ENCODE measurements at places on chromosomes 13 and 19.

DNA sequence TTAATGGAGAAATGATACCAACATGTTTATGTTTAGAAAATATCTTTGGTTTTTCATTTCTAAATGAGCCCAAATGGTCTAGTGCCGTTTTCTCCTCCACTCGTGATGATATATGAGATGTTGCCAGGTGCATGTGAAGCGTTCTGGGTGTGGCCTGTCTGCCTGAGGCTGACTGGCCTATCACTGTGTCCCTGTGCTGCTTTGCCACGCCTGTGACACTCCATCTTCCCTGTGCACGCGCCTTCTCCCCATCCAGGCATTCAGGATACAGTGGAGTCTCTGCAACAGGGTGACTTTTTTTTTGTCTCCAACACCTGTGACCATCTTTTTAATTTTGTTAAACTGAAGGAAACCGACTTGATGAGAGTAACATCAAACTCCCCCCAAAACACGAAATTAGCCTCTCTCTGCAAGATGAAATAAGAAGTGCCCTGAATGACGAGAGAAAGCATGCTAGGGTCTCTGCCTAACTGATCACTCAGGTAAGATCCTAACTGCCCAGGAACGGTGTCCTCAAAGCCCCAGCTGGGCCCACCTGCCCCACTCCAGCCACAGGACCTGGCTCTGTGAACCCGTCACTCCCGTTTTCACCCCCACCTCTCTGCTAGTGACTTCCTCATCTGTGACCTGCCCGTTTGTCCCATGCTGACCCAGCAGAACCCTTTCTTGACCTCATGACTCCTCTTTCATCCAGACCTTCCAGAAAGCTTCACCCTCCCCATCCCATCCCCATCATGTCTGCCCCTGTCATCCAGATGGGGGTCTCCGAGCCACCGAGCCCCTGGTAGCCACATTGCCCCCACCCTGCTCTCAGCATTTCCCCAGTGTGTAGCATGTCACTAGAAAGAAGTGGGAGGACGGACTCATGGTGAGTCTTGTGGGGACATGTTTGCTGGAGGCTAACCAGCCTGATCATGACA is 33.2 kb upstream of the TFDP1 start:
- DNase-seq = no peak

- no peak for DNase-seq
Observed at GRCh38 chr13:93377196-93377595, 150.6 kb downstream of the GPC6 start.

DNA sequence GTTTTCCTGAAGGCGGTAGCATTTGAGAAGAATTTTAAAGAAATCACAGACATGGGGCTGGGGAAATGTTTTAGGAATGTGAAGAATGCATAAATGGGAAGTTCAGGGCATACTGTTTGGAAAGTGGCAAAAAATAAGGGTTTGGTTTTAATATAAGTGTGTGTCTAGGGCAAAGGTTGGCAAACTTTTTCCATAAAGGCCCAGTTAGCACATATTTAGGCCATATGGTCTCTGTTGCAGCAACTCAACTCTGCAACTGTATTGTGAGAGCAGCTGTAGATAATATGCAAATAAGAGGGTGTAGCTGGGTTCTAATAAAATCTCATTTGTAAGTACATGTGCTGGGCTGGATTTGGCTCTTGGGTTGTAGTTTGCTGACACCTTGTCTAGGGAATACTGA is 521.9 kb downstream of the DIAPH3 start:
- no peak for DNase-seq

DNA sequence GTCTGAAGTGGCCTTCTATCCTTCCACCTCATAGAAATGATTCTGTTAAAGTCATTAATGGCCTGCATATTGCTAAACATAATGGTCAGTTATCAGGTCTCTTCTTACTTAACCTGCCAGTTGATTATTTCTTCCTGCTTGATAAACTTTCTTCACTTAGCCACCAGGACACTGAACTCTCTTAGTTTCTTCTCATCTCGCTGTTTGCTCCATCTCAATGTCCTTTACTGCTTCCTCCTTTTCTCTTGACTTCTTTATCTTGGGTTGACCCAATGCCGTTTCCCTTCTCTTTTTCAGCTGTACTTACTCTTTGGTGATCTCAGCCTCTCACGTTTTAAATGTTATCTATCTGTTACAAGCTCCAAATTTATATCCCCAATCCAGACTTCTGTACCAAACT is 17.1 kb upstream of the CLC start:
- DNase-seq = no peak

GRCh38 chr19:1457892-1458291 is 8.0 kb downstream of the APC2 start:
- no peak for DNase-seq
